ENCODE measurements at places on chromosomes 1 and 21.

DNA sequence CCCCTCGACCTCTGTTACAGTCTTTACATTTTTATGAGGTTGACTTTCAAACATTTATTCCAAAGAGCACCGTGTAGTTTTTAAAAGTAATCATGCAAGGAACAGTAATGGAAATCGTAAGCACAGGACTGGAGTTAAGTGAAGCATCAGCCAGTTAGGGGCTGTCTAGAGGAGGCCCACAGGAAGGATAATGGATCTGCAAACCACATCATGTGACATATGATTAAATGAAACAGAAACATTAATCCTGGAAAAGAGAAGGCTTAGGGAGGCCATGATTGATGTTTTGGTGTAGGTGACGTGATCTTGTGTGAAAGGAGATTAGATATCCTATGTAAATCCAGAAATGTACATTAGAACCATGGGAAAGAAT is 25.0 kb downstream of the RGS7 start:
- no peak for DNase-seq

GRCh38 chr1:76867342-76868130 is at the start of gene ST6GALNAC5:
ST6GALNAC5 (plus strand) TSS chr1:76867480.
- DNase-seq: no peak

DNA sequence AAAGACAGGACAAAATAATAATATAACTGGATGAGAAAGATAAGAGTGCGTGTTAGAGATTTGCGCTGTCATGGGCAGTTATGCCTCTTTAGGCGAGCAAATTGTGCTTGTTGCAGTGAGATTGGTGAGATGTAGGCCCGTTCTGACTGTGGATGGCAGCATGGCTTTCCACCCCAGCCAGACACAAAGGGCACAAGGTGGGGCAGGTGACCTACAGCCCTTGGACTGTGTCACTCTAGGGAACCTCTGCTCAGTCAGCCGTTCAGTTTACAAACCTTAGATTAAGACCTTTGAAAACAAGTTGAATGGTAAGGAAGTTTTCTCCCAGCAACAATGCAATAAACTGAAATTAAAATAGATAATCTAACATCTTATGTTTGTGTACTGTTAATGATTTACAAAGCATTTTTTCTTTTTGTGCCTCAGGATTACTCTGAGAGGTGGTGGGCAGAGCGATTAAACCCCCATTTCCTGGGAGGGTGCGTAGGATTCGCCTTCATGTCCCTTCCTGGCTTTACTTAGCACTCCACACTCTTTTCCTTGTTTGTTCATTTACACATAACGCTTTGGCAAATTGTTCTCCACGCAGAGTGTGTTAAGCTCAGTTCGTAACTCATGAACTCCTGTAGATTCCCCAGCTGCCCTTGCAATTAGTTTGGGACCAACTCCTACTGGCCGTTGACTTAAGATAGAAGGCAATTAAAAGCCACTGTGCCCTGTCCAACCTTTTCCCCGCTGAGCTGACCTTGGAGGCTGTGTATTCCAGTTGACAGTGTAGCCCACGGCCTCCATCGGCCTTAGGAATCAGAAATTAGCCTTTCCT is 58.1 kb upstream of the IGSF5 start:
- no peak for DNase-seq

- DNase-seq: no peak
These were observed 16.0 kb upstream of the ERRFI1 start for GRCh38 chr1:8042134-8042533.

- DNase-seq: no peak
These were observed 48.0 kb downstream of the CAPN8 start for GRCh38 chr1:223617323-223618070.

DNA sequence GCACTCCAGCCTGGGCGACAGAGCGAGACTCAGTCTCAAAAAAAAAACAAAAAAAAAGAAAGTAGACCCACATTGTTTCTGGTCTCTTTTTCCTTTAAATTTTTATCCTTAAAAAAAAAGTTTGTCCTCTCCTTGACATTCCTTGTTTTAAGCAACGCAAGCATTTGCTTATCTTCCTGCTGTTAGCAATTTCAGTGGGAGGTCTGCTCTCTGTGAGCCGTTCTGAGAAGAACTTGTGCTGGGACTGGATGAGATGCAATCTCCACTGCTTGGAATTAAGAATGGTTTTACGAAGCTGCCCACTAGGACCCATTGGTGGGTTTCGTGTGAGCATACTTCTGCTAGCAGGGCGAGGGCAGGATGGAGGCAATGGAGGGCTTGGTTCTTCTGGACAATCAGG is 225.1 kb upstream of the TMEM51 start:
- no peak for DNase-seq

DNA sequence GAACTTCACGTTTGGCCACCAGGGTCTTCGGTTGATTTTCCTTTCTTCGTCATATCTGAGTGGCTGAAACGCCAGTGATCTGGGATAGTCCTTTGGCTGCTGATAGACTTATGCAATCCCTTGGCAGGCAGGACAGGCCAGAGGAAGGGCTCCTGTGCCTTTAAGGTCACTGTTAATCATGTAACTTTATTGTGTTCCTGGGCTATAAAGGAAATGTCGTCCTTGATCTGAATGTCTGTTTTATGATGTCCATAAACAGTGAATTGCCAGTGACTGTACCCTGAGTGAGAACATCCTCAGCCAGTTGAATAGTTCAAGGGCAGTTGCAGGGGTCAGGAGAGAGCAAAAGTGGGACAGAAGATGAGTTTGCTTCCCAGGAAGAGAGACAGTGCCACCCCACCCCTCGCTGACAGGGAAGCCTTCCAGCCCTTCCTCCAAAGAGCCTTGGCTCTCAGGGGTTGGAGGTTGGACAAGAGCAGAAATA is 68.0 kb downstream of the PDE9A start:
- DNase-seq: no peak

- DNase-seq: no peak
These were observed 27.0 kb upstream of the NPL start for GRCh38 chr1:182762536-182762935.

GRCh38 chr1:29395736-29396437 is 159.6 kb downstream of the PTPRU start:
- no peak for DNase-seq

DNA sequence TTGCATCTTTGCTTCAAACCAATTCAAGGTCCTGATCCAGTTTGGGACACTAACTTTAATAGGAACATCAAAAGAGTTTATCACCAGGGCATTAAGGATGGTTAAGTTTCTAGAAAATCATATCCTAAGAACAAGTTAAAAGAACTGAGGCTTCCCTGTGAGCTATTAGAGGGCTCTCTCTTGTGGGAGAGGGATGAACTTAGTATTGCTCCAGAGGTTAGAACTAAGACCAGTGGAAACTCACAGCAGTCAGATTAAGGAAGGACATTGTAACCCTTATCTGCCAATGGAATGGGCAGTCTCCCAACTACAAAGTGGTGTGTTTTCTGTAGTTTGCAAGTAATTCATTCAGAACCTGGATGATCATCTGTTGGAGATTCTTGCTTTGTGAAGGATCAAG is 36.8 kb downstream of the UBE2U start:
- no peak for DNase-seq

GRCh38 chr1:31587720-31588423 is 11.6 kb downstream of the TINAGL1 start:
- DNase-seq: no peak

GRCh38 chr1:32651461-32652073 is 559 bp downstream of the RBBP4 start:
- no peak for DNase-seq

All from central memory CD8-positive, alpha-beta T cell (primary cell).